NCI-H2029 (cell line): ENCODE measurements at places on chromosomes 3 and 15.

DNA sequence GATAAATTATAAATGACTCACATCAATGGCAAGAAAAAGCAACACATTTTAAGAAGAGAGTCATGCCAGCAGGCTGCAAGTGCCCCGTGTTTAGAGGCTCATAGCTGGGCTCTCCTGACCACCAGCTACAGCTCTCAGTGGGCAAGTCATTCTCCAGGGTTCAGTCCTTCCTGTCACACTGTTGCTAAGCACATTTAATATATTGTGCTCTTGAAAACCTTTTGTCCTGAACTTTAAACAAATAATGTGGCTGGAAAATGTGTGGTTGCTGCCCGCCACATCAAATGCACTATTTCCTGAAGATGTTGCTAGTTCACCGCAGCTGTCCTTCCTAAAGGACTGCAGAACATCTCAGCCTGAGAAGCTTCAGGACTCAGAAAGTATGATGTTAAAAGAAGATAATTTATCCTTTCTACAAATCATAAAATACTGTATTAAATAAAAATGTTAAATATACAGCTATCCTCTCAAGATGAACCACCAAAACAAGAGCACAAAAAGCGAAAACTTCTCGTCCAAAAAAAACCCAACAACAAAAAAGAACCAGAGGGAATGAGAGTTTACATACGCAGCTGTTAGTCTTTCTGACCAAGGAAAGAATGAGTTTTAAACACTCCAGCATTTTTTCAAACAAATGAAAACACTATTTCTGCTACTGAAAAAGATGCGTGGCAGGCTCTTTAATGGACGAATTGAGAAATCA, 951 bp downstream of the TARS3 start:
- no peak for DNase-seq

DNA sequence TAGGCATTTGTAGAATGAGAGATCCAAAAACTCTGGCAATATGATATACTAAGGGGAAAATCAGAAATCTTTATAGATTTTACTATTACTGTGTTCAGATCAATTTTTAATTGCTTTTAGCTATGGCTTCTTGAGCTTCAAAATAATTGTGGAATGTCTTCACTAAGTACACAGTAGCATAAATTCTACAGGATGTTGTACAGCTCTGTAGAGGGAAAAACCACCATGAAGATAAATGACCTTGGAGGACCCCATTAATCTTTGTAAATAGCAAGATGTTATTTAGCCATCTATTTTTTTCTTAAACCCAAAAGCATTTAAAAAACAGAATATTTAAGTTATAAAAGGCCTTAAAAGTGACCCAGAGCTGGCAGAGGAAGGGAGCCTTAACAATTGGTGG, 43.9 kb upstream of the FNDC3B start:
- DNase-seq, result no peak

GRCh38 chr3:8519156-8519555, 17.5 kb downstream of the LMCD1 start:
- DNase-seq, result no peak

GRCh38 chr3:37566730-37567129, 294.9 kb upstream of the CTDSPL start:
- no peak for DNase-seq

GRCh38 chr3:45548681-45549075, 45.9 kb upstream of the LIMD1 start:
- DNase-seq, result no peak

DNA sequence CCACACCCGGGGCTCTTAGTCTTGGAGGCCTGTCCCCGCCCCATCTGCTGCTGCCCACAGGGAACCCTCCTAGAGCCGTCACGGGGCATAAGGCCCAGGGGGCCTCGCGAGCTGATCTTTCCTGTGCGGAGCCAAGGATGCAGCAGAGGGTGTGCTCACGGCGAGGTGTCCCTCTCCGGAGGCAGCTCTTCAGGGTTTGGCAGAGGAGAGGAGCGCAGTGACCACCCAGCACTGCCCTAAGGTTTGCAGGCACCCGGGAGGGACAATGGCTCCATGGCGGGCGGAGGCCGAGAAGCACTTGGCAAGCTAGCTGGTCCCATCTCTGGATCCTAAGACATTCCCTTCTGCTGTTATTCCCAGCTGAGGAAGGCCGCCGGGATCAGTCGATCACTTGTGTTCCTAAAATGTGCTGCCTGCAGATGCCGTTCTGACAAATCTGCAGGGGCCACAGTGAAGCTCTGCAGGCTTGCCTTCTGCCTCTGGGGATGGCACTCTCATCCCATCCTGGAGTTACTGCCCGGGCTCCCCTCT, 47.4 kb upstream of the PCSK6 start:
- no peak for DNase-seq

DNA sequence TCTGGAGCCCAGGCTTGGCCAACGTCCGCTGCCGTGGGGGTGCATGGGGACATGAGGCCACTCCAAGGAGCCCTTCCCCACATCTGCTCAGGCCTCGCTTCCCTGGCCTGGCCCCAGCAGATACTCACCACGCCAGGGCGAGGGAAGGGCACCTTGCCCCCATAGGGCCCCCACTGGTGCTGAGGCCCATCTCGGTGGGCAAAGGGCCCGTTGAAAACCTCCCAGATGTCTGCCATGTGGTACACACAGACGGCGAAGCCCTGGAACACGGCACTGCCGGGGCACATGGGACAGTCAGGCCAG, 4.7 kb downstream of the SEMA3G start:
- no peak for DNase-seq

DNA sequence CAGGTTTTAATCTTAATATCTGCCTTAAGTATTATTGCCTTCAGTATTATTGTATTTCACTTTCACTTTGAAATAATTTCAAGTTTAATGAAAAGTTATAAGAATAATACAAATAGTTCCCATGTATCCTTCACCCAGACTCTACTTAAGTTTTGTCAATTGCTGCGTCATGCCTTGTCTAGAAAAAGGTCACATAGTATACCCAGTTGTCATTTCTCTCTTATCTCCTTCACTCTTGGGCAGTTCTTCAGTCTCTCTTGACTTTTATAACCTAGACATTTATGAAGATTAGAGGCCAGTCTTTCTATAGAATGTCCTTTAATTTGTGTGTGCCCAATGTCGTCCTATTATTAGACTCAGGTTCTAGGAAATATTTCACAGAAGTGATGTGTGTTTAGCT, 367.7 kb downstream of the LSAMP start:
- no peak for DNase-seq

DNA sequence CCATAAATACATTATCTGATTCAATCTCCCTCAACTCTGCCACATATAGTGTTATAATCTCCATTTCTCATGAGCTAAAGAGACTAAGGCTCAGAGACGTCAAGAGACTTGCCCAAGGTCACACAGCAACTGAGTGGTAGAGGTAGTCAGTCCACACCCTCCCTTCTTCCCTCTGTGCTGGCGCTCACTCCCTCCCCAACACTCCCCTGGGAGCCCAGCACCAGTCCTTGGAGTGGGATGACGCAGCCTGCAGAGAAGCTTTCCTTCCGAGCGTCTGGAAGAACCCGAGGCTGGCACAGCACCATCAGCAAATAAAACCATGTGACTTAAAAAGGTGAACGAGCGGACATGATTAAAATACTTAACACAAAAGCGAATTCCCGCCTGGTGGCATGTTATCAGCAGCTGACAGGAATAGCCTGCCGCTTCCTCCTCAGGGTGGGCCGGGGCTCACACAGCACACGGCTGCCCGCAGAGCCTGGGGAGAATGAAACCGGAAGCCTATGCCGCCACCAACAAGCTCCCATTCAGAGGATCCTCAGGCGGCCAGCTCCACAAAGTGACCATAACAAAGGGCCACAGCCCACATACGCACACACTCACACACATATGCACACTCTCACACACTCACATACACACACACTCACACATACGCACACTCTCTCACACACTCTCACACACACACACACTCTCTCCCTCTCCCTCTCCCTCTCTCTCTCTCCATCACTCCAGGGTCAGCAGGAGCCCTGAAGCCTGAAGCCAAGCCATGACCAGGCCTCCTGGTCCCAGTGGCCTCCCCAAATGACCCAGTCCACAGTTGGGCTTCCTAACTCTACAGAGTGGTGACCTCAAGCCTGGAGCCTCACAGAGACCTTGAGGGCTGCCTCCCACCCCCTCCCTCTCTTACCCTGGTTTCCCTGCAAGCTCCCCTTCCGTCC, 120.5 kb downstream of the XXYLT1 start:
- peak; percentile 97 for DNase-seq

DNA sequence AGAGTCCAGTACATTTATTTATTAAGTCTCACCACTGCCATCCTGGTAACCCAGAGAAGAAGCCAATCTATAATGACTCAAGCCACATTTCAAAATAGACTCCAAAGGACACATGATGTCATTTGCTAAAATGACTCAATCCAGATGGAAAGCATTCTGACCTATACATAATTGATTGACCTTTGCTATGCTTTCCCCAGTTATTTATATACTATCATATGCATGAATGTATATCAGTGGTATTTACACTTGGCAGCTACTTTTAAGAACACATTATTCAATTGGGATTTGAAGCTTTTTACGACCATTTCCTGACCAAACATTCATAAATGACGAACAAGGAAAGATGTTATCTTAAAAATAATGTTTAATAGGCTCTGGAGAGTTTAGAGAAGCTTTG, 297.2 kb downstream of the FHIT start:
- DNase-seq, result no peak

DNA sequence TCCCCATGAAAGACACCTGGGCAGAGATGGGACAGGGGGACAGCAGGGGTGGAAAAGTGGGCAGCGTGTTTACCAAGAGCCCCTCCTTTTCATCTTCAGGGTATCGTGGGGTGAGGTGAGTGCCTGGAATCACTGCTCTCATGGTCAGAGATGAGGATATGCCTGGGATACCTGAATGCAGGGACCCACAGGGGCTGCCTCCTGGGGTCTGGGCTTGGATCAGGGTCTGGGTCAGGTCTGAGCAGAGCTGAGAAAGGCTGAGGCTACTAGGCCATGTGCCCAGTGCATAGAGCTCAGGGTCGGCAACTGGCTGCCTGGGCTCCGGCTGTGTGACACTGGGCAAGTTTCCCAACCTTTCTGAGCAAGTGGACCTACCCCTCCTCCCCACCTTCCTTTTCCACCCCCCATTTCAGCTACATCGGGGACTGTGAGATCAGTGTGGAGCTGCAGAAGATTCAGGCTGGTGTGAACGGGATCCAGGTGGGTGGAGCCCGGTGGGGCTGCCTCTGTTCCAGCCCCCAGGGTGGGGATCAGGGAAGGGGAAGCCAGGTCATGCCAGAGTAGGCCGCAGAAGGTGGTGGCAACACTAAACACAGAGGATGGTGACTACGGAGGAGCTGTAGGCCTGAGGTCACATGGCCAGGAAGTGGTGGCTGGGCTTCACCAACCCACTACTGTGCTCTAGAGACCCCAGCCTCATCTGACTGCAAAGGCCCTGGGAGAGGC, 24.5 kb downstream of the ESYT3 start:
- DNase-seq, result no peak

GRCh38 chr3:112557976-112558375, 3.8 kb downstream of the ATG3 start:
- no peak for DNase-seq

- DNase-seq, result no peak
Measured at GRCh38 chr15:76330080-76330680, 6.4 kb upstream of the ISL2 start.

DNA sequence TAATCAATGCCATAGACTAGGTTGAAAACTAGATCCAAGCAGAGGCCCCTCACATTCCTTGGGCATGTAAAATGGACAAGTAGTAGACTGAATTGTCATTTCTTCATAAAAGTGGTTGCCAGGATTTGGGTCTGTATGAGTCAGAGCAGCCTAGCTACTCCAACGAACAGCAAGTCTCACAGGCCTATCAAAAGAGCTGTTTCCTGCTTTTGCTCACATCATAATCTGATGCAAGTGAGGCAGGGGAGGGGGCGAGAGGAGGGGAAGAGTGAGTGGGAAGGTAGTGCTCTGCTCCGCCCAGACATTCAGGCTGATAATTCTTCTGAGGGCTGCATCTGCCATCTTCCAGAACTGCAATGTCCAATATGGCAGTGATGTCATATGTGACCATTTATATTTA, 228.9 kb upstream of the PRICKLE2 start:
- DNase-seq, result no peak

DNA sequence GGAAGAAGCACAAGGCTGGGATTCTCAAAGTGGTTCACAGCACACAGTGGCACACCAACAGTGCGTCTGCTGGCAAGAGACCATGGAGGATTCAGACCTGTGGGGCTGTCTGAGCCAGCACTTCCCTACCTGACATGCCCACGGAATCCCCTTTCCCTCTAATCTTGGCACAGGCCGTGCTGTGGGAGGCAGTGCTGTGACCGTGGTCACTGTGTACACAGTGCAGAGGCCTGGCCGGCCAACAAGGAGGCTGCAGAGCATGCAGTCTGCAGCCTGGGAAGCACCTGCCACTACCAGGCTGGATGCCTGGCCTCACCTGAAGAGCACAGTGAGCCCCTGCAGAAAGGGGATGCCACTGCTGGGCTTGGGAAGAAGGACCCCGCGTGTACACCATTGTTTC, 301.0 kb upstream of the LYSMD4 start:
- DNase-seq, result no peak

- no peak for DNase-seq
Measured at GRCh38 chr3:186052096-186052840, 56.6 kb downstream of the ETV5 start.

DNA sequence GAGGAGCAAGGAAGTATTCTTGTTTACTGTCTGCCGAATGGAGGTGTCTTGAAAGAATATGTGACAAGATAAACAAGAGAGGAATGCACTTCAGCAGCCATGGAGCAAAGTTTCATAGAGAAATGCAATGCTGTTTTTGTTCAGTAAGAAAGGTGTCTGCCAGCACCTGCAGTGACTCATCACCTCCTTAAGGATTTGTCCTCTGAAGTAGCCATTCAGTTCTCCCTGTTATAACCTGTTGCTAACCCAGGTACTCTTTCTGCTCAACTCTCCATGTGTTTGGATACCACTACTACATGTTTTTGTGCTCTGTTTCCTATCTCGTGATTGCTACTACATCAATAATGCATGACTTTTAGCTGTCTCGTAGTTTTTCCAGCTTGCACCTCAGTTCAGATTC, 328.9 kb downstream of the CHL1 start:
- DNase-seq, result no peak

DNA sequence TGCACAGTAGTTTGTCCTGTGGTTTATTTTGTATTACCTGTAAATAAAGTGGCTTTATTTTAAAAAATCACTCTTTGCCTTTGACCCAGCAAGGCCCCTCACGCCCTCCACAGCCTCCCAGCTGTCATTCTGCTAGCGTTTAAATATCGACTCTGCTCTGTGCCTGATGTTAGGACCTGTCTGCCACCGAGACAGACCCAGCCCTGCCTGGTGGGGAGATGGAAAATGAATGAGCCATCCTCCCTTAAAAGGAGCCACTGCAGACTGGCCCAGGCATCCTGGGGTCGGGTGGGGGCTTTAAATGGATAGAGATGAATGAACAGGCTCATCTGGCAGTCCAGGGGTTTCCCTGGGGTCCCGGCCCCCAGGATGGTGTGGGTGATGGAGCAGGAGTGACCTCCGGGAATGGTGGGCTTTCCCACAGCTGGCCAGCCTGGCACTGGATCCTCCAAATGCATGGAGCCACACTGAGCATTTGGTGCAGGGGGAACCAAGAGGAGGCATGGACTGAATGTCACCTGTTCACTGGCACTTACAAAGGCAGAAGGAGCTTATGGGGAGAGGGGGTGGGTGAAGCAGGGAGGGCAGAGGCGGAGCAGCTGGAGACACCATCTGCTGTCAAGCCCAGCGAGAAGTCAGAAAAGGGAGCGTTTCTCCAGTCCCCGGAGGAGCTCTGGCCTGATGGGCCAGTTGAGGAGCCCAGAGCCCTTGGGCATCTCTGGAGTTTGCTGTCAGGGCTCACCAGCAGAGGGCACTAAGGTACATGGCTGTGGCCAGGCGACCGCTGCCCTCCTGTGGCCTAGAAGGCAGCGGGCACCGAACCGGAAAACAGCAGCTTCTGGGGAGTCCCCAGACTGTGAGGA, 11.9 kb downstream of the GRM2 start:
- DNase-seq, result peak; percentile 12
